Skin of body (tissue), 3 donors: ENCODE measurements at places on chromosomes 2 and 18. TPM values are rescaled to one million over a fixed set of nuclear protein-coding genes. Genes with fewer than 3 reads are reported as not detected.

Gene DPYSL5
- total RNA-seq = 0.49 TPM

GRCh38 chr18:35038881-35039491 is 2.2 kb upstream of the MAPRE2 start:
- DNase-seq = no peak

Gene EFEMP1
- total RNA-seq = 68.7 TPM

Gene SCYGR5
- not detected for total RNA-seq

GRCh38 chr2:236354056-236354940 is 90.1 kb upstream of the ASB18 start:
- no peak for DNase-seq

Gene HAAO
- total RNA-seq = 7.0 TPM

- DNase-seq = no peak
Observed at GRCh38 chr2:46846536-46846935, 69.1 kb downstream of the MCFD2 start.

DNA sequence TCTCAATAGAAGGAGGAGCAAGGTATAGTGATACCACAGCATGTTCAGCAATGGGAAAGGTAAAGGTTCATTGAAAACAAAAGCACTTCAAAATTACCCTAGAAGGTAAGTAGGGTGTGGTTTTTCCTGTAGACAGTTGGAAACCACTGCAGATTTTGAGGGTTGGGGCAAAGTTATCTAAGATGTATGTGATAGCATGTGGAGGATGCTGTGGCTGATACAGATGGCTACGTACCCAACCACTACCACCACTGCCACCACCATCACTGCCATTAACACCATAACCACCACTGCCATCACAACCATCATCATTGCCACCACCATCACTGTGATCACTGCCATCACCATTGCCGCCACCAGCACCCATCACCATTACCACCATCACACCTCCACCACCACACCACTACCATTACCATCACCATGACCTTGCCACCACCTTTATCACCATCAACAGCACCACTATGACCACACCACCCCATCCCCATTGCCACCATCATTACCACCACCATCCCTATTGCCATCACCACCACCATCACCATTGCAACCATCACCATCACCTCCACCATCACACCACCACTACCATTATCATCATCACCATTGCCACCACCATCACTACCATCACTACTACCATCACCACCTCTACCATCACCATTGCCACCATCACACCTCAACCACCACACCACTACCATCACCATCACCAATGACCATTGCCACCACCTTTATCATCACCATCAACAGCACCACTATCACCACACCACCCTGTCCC is 3.7 kb downstream of the TMSB10 start:
- DNase-seq = no peak

- DNase-seq = no peak
Observed at GRCh38 chr2:191115804-191116203, 35.0 kb downstream of the STAT4 start.

Gene PMS1
- total RNA-seq = 27.5 TPM

DNA sequence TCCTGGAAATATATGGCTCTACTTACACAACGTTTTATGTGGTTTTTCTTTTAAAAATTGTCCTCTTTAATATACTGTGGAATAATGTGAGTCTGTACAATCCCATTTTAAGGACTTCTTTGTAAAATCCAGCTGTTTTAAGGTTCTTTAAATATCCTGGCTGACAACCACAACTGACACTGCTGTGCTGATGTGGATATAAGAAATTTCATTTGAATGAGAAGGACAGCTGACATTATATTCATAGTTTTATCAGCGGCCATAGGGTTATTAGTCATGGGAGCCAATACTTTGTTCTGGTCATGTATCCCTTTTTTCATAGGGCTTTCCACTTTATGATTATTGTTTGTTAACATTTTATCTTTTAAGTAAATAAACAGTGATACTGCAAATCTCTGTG is 169.5 kb downstream of the CAMKMT start:
- DNase-seq = no peak

DNA sequence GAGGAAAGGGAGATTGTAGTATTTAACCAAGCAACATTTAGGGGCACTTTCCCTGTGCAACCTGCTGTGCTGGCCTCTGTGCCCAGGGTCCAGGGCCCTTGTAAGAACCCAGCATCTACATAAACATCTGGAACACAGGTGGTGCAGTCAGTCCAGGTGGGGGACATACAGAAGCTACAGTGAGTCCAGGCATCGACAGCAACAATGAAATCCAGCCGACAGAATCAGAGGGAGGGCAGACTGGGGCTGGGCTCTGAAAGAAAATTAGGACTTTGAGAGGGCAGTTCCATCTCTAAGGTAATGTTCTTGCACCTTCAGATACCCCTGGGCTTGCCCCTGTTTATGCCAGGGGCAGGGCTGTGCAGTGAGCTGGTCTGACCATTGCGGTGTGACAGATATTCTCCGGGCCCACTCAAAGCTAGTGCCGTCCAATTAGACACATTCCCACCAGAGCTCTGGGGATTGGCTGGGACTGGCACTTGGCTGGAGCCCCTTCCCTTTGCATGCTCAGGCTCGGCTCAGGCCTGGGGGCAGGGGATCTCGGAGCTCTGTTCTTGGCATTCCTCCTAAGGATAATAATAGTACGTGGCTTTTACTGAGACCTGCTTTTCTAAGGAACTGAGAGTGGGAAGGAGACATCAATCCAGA is 5.4 kb downstream of the LBH start:
- DNase-seq = no peak

Gene OTOS
- total RNA-seq = not detected

DNA sequence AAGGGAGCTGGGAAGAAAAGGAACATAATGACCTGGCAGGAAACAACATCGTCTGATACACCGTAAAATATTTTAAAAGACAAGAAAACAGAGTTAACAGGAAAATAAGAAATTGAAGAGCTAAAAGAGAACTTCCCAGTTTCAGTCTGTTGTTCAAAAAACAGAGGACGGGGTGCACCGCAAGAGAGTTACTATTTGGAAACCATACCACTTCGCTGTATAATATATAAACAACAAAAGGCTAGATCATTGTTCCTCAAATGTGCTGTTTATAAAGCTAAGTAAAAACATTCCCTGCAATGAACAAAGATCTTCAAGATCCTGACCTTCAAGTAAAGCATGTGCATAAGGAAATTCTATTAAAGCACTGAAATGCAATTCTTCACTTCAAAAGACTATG is 2.1 kb downstream of the PPP3R1 start:
- DNase-seq = no peak

GRCh38 chr2:174636987-174637386 is 39.4 kb upstream of the WIPF1 start:
- DNase-seq = no peak

Gene ANKRD62
- total RNA-seq = not detected

GRCh38 chr2:214481204-214481603 is 70.3 kb downstream of the VWC2L start:
- DNase-seq = peak; percentile 12

- no peak for DNase-seq
Observed at GRCh38 chr18:8174771-8175170, 434.5 kb upstream of the RAB12 start.

- no peak for DNase-seq
Observed at GRCh38 chr2:223597076-223597475, 5.1 kb downstream of the SCG2 start.

DNA sequence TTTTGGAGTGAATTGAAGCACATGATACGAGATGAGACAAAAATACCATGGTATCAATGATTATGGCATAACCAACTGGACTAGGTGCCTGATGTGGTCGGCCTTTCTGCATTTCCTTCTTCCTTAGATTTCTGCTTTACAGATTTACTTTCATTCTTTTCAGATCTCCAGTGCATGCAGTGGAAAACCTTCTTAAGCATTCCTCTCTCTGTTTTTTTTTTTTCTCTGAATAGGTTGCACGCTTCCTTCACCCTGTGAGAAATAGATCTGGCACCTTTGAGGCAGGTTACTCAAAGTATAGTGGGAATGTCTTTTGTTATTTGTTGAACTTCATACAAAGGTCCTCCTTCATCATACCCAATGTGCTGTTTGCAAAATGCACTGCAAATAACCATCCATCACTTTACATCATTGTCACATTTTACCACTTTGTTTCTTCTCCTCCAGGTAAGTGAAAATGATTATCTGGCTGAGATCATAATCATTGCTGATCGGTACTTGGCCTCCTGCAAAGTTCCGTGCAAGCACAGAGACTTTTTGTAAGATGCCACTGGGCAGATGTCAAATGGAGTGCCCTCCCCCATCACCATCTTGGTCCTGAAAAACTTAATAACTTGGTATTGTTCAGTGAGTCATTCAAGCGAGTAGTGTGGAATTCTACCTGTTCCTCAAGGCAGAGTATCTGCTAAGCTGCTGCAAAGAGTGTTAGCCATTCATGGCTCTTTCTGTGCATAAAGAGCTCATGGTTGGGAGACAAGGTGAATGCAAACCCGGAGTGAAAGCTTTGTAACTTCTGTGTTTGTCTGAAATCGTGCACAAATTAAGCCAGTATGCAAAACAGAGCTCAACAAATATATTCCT is 30.0 kb upstream of the KLHL14 start:
- no peak for DNase-seq

Gene FEV
- total RNA-seq = not detected

Gene DSG1
- total RNA-seq = 260 TPM

GRCh38 chr2:186709529-186710450 is 15.9 kb downstream of the FAM171B start:
- DNase-seq = no peak

GRCh38 chr2:111005821-111006220 is 114.9 kb upstream of the BCL2L11 start:
- no peak for DNase-seq

GRCh38 chr2:235238537-235238936 is 255.3 kb upstream of the AGAP1 start:
- DNase-seq = peak; percentile 90

GRCh38 chr2:73034661-73035375 is 36.7 kb downstream of the SFXN5 start:
- DNase-seq = no peak

Gene TXNDC2
- total RNA-seq = not detected
